T-helper 17 cell (primary cell): ENCODE measurements at places on chromosomes 6 and 20.

DNA sequence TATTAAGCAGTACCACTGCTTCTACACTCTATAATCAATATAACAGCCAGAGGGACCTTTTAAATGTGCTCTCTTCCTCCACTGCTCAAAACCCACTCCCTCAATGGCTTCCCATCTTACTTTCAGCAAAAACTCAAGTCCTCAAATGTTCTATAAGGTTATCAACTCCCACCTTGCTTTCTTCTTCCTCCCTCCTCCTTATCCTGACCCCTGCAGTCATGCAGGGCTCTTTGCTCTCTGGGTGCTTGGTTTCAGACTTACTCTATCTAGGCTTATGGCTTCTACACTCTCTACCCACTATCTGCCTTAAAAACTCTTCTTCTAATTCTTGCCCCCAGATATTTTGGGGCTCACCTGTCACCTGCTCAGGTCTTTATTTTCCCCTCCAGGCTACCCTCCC lies 5.3 kb downstream of the ARHGAP18 start:
- no peak for DNase-seq

DNA sequence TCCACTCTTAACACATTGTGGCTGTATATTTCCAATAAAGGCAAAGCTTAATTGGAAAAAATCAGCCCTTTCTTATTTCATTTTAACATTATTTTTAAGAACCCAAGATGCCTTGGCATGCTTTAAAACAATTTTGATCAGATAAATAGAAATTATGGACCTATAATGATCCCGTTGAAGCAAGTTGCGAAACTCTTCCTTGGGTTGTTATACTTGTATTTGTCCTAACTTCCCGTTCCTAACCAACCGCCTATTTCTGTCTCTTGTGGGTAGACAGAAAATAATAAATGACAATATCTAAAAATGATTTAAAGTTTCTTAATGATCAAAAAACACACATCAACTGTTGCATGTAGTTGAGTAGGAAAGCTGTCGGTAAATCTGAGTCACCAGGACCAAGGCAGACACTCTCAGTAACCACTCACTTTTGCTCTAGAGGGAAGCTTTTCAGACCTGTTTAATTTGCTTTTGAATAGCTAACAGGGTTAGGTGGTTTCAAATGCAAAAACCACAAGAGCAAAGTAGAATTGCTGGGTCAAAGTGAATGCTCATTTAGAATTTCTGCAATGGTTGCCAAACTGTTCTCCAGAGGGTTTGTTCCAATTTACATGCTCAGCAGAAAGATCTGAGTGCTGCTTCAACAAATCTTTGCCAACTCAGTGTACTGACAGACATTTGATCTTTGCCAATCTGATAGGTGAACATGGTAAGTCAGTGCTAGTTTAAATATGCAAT lies 34.2 kb upstream of the KCNK5 start:
- DNase-seq: no peak

GRCh38 chr6:127533011-127533410 lies 13.9 kb upstream of the MTCL3 start:
- DNase-seq: no peak

GRCh38 chr6:147157930-147158329 lies 46.3 kb upstream of the STXBP5 start:
- no peak for DNase-seq

DNA sequence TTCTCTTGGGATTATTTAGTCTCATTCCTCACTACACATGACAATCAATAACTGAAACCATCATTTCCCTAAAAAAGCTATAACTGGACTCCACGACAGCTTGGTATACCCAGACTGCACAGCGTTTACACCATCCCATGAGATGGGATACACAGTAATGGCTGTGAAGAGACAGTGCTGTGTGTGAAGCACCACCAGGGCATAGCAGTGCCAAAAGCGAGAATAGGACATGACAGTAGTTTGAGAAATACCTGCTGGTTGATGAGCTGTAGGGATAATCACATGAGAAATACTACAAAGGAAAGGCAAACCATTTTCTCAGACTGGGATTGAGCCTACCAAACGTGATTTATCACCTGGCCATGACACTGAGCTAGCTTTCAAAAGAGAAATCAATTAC lies 22.4 kb upstream of the LYRM2 start:
- no peak for DNase-seq

DNA sequence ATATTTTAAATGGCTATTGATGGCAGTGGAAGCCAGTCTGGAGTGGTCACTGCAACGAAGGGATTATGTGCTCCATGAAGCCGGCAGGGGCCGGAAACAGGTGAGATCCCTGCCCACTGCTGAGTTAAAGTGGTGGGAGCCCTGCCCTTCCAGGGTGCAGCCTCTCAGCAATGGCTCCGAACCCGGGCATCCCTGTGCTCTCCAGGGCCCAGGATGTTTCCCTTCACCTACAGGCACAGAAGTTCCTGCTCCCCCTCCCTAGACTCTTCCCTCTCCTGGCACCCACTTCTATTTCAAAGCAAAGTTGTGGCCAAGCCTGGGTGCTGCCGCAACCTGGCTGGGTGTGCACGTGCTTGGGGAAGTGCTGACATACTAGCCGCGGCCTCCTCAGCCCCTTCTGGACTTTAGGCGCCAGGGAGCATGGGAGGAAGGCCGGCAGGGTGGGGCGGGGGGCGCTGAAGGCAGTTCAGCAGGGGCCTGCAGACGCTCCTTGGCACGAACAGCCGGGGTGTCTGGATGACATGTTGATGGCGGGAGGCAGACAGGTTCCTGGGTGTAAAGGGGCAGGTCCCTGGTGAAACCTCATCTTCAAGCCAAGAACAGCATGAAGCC lies 452.3 kb downstream of the HTR1B start:
- DNase-seq: no peak

GRCh38 chr6:68059899-68060298 lies 575.2 kb upstream of the ADGRB3 start:
- DNase-seq: no peak

DNA sequence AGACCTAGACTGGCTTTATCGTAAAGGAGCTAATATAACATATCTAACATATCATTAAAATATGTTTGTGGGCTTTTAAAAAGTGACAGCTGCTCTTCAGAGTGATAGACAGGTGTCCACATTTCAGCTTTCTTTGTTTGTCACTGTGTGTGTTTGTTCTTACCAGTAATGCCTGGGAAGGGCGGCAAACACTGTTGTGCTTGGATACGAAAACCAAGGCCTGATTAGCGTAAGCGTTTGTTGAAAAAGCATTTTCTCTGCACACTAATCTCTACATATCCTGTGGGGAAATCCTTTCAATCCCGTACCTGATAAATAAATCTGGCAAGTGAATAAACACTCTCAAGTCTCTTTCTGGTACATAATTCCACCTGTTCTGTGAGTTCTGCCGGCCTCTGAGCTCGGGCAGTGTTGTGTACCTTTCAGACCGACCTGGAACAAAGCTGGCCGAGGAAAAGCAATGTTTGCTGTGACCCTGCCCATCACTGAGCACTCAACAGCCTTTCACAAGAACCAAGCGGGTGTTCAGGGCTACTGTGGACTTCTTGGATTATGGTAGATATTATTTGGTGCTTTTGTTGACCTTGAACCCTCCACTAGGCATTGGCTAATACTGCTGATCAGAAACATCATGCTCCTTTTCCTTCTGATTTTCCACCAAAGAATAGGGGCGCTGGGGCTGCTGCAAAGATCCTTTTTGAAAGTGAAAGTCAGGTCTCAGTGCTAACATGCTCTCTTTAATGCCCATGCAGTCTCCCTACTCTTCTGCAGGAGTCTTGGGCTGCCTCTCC lies 100.4 kb downstream of the CD83 start:
- DNase-seq: no peak

DNA sequence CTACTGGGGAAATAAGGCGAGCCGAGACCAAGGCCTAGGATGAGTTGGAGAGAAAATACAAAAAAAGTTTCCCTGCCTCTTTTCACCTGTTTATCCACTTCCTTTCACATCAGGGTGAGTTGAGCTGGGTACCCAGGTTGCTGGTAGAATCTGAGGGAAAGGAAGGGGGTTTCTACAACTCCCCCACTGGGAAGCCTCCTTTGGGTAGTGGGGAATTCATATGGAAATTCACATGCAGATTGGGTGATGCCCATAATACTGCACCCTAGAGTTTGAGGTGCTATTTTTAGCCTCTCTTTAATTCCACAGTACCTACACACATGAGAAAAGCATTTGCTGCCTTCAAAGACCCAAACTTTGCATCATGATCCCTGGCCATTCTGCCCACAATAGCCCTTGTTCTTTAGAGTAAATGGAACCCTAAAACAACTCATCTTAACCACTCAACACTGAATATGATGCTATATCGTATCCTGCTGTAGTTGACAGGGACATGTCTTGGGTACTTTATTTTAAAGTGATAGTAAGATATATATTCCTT lies 2.7 kb downstream of the OSTM1 start:
- no peak for DNase-seq

- no peak for DNase-seq
Measured at GRCh38 chr20:38373231-38373867, 27.1 kb downstream of the LBP start.

DNA sequence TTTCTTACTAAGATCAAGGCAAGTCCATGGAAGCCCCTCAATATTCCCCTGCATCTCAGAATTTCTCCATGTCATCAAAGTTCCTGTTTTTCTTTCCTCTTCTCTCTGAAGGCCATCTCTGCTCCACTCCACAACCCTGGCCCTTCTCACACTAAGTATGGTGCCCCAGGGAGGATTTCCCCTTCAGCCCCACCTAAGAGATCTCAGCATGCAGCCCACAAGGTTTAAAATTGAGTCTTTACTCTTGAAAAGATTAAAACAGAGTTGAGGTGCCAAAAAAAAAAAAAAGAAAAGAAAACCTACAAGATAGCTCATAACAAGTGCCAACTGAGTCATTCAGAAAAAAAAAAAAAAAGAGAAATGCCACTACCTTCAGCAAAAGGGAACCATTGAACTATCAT lies 36.5 kb upstream of the TNFAIP3 start:
- DNase-seq: no peak

- no peak for DNase-seq
Measured at GRCh38 chr6:110491644-110492317, 15.4 kb upstream of the SLC22A16 start.

- no peak for DNase-seq
Measured at GRCh38 chr6:2767657-2768524, 2.7 kb downstream of the WRNIP1 start.

GRCh38 chr20:20198011-20198410 lies 145.7 kb downstream of the CFAP61 start:
- DNase-seq: no peak

DNA sequence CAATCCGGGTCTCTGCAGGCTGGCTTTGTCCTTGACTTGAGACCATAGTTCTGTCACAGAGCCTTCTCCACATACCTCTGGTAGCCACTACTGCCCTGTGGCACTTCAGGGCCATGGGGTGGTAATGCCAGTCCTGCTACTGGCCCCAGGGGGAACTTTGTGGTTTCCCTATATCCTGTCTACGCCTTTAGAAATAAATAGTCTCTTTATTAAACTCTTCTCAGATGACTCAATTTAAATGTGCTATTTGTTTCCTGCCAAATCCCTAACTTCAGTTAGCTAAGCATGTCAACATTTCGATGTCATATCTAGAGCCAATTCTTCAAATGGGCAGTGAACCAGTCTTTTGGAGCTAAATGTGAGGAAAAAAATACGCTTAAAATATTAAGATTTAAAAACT lies 60.1 kb downstream of the SEL1L2 start:
- DNase-seq: no peak
